ENCODE measurements at places on chromosomes 5 and 9.

GRCh38 chr5:31436851-31437250, 95.0 kb downstream of the DROSHA start:
- DNase-seq, result no peak

DNA sequence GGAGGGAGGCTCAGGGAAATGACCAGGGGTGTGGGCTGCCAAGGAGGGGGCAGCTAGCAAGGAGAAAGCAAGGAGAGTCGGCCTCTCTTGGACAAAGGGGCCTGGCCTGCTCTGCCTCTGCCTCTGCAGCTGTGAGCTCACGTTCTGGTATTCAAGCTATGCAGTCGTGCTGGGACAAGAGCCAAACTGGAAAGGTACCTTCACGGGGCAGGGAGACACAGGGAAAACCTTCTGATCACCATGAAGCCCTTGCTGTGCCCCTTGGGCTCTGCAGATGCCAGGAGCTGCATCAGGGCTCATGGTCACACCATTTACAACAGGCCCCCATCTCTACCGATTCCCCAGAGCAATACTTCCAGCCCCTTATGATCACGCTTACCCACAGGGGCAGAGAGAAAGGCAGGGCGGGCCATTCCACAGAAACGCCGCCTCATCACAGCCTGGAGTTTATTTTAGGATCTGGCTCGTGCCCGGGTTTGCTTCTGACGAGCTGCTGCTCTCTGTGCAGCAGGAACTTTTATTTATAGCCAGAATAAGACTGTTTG, 63.2 kb downstream of the PRRT1B start:
- no peak for DNase-seq

DNA sequence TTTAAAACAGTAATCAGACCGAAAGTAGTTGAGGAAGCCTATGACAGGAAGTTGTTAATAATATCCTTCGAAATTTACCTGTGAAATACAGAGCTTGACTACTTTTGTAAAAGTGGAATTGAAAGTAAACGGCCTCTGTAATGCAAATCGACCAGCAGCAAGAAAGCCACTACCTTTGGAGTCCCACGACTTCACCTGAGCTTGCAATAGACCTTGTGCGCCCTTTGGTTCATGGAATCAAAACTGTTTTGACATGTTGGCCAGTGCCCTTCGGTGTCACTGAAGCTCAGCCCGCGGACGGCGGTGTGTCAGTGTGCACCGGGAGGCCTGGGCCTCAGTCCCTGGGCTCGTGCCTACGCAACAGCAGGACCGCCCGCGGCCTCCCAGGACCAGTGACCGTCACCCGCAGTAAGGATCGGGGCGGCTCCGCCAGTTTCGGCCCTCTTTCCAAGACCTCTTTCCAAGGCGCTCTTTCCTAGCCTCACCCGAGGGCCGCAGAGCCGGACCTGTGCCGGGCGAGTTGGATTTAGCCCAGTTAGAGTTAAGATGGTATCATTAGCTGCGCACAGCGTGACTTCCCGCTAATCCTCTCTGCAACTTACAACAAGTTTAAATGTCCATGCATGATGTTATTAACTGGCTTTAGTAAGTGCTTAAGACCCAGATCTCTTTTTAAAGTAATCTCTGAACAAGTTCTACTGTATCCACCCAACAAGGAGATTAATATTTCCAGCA, 223.3 kb downstream of the MEF2C start:
- no peak for DNase-seq

DNA sequence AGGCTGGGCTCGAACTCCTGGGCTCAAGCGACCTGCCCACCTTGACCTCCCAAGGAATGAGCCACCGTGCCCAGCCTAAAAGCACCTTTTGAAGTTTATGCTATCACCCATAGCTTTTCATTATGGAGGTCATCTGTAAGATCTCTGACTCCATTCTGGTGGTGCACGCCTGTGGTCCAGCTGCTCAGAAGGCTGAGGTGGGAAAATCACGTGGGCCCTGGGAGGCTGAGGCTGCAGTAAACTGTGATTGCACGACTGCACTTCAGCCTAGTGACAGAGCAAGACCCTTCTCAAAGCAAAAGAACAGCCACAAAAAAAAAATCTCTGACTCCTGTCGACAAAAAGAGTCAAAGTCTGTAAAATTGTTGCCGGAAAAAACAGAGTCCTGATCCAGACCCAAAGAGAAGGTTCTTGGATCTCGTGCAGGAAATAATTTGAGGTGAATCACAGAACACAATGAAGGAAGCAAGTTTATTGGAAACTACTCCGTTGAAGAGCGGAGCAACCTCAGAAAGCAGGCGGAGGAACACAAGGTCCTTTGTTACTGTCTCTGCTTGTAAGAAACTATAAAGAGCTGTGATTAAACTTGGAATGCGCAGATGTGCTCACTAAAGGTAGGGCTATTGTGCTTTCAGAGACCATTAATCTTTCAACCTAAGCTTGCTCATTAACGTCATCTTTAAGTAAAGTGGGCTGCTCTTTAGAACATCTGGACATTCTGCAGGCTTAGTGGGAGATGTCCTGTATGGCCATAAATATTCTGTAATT, 2.0 kb upstream of the HAUS6 start:
- no peak for DNase-seq

DNA sequence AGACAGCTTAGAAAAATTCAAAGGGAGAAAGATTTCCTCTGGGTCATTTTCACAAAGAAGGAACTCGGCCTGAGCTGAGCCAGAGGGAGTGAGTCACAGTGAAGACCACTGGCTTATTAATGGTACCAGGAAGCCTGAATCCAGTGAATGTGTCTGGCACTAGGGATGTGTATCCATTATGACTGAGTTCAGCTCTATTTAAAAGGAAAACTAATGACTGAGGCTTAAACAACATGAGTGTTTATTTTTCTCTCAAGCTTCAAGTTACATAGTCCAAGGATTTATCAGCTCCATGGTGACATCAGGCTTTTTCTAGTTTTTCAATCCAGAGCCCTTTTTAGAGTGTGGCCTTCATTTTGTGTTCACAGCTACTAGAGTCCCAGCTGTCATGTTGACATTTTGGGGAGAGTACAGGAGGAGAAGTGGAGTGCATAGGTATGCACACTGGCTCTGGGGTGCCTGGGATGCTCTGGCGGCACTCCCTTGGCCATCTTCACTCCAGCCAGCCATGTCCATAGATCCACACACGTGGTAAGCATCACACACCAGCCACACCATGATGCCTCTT, 159.5 kb upstream of the ERCC6L2 start:
- DNase-seq, result no peak

DNA sequence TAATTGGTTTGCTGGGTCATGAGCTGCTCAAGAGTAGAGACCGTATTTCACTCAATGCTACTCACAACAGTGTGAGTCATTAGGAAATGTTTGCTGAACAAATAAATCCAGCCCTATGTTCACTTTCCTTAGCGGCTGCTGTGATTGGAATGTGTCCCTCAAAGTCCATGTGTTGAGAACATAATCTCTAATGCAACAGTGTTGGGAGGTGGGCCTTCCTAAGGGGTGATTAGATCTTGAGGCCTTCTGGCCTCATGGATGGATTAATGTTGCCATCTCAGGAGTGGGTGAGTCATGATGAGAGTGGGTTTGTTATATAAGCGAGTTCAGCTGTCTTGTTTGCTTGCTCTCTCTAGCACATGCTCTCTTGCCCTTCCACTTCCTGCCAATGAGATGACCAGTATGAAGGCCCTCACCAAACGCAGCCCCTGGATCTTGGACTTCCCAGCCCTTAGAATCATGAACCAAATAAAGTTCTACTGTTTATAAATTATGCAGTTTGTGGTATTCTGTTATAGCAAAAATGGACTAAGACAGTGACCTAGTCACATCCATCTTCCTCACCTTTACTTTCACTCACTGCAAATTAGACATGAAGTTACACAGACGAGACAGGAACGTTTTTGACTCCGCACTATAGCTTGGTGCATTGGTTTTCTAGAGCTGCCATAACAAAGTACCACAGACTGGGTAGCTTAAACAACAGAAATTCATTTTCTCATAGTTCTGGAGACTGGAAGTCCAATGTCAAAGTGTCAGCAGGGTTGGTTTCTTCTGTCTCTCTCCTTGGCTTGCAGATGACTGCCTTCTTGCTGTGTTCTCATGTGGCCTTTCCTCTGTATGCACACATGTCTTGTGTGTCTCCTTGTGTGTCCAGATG, 50.9 kb upstream of the FAM169A start:
- DNase-seq, result no peak

- no peak for DNase-seq
Measured at GRCh38 chr9:124278054-124278540, 20.3 kb downstream of the NEK6 start.

DNA sequence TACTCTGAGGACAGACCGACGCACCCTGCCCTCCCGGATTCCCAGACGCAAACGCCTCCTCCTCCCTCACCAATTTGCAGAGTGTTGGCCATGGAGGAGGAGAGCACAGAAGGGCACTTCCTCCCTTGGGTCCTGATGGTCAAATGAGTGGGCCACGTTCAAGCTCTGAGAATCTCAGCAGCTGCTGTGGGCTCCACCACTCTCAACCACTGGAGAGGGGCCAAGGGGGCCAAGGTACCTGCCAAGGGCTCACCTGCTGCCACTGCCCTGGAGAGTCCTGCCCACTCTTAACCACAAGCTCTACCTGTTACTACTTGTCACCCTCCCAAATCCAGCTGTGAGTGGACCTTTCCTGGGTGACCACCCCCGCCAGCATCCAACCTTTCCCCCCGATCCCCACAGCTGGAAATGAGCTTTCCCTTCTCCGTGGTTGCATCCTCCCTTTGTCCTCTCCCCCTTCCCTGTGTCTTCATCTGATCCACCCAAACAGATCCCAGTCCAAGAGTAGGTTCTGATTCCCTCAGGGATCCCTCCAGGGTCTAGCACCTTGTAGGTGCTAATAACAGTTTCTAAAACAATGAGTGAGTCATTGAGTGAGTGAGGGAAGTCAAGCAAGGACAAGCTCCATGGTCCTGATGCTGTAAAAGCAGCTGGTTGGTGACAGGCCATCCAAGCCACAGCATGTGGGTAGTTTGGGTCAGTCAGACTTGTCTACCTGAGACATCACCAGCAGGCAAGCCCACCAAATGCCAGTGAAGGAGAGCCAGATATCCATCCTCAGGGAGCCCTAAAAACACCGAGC, 69.7 kb downstream of the FAM114A2 start:
- DNase-seq, result no peak
